ENCODE measurements at places on chromosomes 16 and 17. TPM values are rescaled to one million over a fixed set of nuclear protein-coding genes. Genes with fewer than 3 reads are reported as not detected.

Gene C17orf78
- not detected for total RNA-seq

Gene PARD6A
- 1.9 TPM for total RNA-seq

Gene TPSG1
- total RNA-seq = not detected

Gene PSKH1
- total RNA-seq = 44.5 TPM

Gene GINS2
- 14.8 TPM for total RNA-seq

Gene ATP2C2
- 52.5 TPM for total RNA-seq

Gene MT4
- not detected for total RNA-seq

Gene TBC1D3
- total RNA-seq = not detected

Gene MYL11
- 1.4 TPM for total RNA-seq

Gene HOXB6
- 56.4 TPM for total RNA-seq

Gene AGRP
- not detected for total RNA-seq

Gene ALDH3A2
- total RNA-seq = 78.4 TPM

Gene DNASE1L2
- 1.4 TPM for total RNA-seq

Gene FN3K
- 33.3 TPM for total RNA-seq

Gene TRIM37
- total RNA-seq = 24.4 TPM

Gene SP6
- 15.9 TPM for total RNA-seq

Gene CPHXL2
- not detected for total RNA-seq

Gene CCL14
- not detected for total RNA-seq

Gene DPEP2
- not detected for total RNA-seq

Gene NARF
- 116 TPM for total RNA-seq

Gene CASKIN2
- total RNA-seq = 37.4 TPM

Gene CRHR1
- total RNA-seq = 0.36 TPM

Gene KRTAP3-2
- total RNA-seq = not detected

Gene RGS9
- 9.9 TPM for total RNA-seq

Gene SLC47A1
- total RNA-seq = 5.5 TPM

Gene TBX2
- 173 TPM for total RNA-seq

Gene GJC1
- 54.5 TPM for total RNA-seq

Gene PRAC1
- total RNA-seq = 14.0 TPM

Gene CACNG5
- total RNA-seq = not detected

Gene KLHL36
- total RNA-seq = 46.9 TPM

Gene SNX20
- total RNA-seq = not detected

Gene PSMD12
- total RNA-seq = 41.7 TPM

Gene CSH2
- 0.66 TPM for total RNA-seq

Gene AIPL1
- total RNA-seq = not detected

Gene TAT
- total RNA-seq = 0.07 TPM

Gene CD300LF
- not detected for total RNA-seq

Gene GRB2
- total RNA-seq = 67.8 TPM

Gene CCDC144A
- 0.55 TPM for total RNA-seq

Gene RAB11FIP4
- 21.8 TPM for total RNA-seq

Gene TMEM98
- 206 TPM for total RNA-seq

Gene HES7
- 0.45 TPM for total RNA-seq

Gene RASD1
- total RNA-seq = 2.1 TPM

Gene KRTAP4-1
- total RNA-seq = not detected
